Left ventricle myocardium inferior (tissue), 1 donor: ENCODE measurements at places on chromosomes 2 and 18. TPM values are rescaled to one million over a fixed set of nuclear protein-coding genes. Genes with fewer than 3 reads are reported as not detected.

UGT1A6 gene
- not detected for total RNA-seq

GRCh38 chr2:44533508-44533907 is 171.8 kb downstream of the CAMKMT start:
- no peak for DNase-seq

C2orf42 gene
- 14.6 TPM for total RNA-seq

ACADL gene
- total RNA-seq = 1.3 TPM

DNA sequence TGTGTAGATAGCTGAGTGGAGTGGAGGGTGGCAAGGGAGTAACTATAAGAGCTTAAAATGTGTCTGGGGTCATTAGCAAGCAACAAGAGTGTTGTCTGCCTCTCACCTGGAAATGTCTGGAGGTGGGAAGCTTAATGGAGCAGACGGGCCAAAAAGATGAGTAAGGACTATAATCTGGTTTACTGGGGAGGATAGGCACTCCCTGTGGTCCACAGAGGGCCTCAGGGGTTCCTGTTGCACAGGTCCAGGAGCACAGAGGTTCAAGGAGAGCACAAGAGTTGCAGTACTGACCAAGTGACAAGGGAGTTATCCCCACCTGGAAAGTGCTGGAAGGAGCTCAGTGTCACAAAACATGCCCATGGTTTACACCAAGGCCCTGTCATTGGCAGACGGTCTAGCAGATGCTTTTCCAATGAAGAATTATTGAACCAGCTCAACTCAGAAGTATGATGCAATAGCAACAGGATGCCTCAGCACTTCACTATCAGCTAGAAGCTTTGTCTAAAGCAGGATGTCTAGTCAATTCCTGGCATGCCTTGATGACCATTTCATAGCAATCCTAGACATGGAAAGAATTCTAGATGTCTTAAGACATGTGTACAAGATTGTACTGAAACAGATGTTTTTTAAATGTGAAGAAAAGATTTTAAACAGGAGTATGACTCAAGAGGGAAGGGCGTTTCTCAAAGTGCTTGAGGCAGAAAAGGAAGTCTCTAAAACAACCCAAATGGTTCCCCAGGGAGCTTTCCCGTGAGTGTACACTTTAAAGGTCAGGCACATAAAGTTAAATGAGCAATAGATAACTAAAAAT is 62.9 kb upstream of the SERPINE2 start:
- no peak for DNase-seq

DNA sequence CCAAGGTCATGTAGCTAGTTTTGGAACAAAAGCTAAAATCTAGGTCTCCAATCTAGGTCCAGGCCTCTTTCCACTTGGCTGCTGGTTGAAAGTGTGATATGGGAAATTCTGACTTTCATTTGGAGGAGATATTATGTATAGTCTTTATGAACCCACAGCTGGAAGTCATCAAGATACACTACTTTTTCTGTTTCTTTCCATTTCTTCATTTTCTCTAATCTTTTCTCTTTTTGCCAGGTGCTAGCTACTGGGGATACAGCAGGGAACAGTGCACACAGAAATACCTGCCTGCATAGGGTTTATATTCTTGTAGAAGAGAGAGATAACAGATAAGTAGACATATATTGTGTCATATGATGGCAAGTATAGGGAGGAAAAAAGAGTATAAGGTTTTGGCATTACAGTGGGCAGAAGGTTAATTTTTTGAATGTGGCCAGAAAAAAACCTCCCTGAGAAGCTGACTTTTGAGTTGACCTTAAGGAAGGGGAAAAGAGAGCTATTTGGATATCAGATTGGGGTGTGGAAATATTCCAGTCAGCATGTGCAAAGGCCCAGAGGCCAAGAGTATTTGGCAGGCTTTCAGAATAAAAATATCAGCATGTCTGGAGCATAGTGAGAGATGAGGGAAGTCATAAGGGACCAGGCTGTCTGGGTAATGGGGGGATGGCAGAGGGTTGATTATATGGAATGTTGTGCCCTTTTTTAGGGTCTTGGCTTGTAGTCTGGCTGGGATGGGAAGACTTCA is 15.6 kb downstream of the IL1R1 start:
- DNase-seq = no peak

- DNase-seq = no peak
Measured at GRCh38 chr2:45412754-45413379, 198.2 kb downstream of the SRBD1 start.

DNA sequence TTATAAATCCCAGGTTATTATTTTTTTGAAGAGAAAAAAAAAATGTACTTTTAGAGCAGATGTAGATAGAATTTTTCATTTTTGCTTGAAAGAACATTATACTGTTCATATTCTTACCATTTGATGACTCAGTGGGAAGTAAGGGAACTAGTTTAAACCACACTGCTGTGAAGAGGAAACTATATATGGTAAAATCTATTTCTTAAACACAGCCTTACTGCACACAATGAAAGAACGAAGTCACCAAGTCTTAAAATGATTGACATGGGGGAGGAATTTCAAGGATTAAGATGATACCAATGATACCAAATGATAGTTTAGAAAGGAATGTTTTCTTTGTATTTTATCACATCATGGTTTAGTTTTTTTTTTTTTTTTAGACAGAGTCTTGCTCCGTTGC is 5.0 kb downstream of the ACTR2 start:
- DNase-seq = no peak

- DNase-seq = no peak
Measured at GRCh38 chr2:195105581-195105980, 551.4 kb upstream of the SLC39A10 start.

PRKAG3 gene
- 0.14 TPM for total RNA-seq

GRCh38 chr18:21760321-21760720 is 19.7 kb downstream of the MIB1 start:
- DNase-seq = no peak

DNA sequence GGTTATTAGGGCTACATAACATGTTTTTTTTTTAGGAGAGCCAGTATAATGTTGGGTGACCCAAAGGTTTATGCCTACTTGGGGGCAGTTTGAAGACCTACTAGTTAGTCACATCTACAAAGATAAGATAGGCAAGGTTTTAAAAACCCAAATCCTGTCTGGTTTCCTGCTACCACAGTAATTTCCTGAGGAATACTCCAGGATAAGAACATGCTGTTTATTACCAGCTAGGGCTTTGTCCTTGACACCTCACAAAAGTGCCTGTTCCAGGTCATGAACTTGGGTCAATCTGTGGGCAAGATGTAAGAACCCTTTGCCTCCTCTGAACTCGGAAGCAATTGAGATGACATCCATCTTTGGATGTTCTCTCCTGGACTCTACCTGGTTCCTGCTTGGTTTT is 38.2 kb downstream of the CDC42EP3 start:
- no peak for DNase-seq

EHBP1 gene
- 20.4 TPM for total RNA-seq

CFAP65 gene
- total RNA-seq = not detected

- no peak for DNase-seq
Measured at GRCh38 chr18:23493654-23494053, 9.7 kb upstream of the RMC1 start.

DNA sequence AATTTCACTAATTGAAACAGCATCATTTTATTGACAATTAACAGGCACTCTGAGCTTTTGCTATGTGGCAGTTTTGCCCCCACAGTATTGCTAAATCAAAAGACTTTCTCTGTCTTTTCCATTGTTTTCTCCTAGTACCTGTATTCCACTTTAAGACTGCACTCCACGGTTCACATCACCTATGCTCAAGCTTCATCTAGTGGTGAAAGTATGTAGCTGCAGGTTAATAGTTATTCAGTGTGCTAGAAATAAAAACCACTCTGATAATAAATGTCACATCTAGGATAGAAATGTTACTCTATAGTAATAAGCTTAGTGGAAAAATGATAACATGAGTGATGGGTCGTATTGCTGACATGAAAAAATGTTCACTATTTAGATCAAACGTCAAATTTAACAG is 24.6 kb downstream of the ARL6IP6 start:
- DNase-seq = no peak

LPIN2 gene
- 8.2 TPM for total RNA-seq

DNA sequence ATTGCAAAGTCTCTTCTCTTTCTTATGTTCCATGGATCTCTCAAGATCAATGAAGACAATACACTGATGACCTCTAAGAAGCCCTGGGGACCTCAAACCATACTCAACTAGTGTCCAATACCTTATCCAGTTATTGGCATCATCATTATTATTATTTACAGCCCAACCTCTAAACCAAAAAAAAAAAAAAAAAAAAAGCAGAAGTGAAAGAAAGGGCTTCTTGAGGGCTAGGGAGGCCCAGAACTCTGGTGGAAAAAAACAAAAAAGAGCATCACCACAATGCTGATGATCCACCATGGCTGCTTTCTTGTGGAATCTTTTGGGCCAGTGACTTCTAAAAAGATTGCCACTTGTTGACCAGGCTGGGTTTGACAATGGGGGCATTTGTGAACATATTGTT is 324.9 kb downstream of the LPIN1 start:
- DNase-seq = no peak

FAM117B gene
- total RNA-seq = 2.4 TPM

DNA sequence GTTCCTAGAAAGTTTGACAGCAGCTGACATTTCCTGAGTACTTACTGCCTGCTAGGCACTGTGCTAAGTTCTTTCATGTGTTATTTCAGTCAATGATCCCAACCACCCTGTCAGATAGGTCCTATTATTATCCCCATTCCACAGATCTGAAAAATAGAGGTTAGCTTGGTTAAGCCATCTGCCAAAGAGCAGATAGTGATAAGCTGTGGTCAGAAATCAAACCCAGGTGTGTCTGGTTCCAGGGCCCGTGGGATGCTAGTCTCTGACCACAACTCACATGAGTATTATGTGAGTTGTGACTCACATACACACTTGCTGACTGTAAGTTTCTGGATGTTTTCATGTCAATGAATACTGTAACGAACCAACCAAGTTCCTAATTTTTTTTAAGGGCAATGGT is 132.0 kb upstream of the APCDD1 start:
- no peak for DNase-seq

DNA sequence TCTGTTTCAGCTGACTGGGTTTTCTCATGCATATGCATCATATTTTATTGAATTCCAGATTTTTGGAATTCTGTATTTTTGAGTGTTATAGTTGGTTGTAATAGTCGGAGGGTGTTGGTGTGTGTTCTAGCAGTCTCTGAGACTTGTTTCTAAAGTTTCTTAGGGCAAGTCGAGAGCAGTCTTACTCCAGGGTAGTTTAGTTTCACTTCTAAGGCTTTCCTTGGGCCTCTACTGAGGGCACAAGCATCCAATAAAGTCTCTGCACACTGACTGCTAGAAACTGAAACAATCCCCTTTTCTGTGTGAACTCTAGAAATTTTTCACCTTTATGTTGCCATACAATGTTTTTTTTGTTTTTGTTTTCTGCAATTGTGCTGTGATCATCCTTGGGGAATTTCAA is 663.7 kb upstream of the LRATD1 start:
- no peak for DNase-seq

DNA sequence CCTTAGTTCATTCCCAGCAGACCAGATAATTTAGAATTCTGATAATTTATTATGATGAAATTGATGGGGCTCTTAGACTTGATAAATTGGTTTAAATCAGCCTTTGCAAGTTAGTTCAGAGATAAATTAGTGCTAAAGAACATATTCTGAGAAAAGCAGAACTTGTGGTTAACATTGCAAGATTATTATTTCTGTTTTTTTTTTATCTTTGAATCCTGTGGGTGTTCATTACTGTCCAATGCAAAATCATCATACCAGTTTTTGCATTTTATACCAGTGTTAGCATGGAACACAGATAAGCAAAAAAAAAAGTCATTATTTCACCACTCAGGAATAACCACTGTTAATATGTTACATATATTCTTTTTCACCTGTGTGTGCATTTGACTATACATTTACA is 9.1 kb downstream of the SEPTIN2 start:
- no peak for DNase-seq
